K562 (cell line): ENCODE measurements at places on chromosomes 16 and 17. TPM values are rescaled to one million over a fixed set of nuclear protein-coding genes. Genes with fewer than 3 reads are reported as not detected.

Gene C16orf46
- 0.52 and 1.7 TPM in 2 replicates for polyA plus RNA-seq

Gene GSDMA
- polyA plus RNA-seq = 0.07 TPM in 1 of 2 replicates, not detected in the other

Gene CCL1
- polyA plus RNA-seq = not detected in 2 replicates

Gene ACSM5
- not detected in 2 replicates for polyA plus RNA-seq

Gene SRP68
- 62.8 and 63.5 TPM in 2 replicates for polyA plus RNA-seq

Gene ABI3
- polyA plus RNA-seq = not detected in 2 replicates

Gene BRICD5
- polyA plus RNA-seq = 5.1 and 15.1 TPM in 2 replicates

Gene EVI2B
- 2.5 and 3.9 TPM in 2 replicates for polyA plus RNA-seq

Gene MT1G
- 2.8 TPM in 1 of 2 replicates, not detected in the other for polyA plus RNA-seq

Gene TMUB2
- polyA plus RNA-seq = 27.3 and 29.8 TPM in 2 replicates

Gene KRTAP1-1
- not detected in 2 replicates for polyA plus RNA-seq

Gene CES3
- 1.3 and 3.1 TPM in 2 replicates for polyA plus RNA-seq

Gene PDIA2
- polyA plus RNA-seq = 0.18 and 0.23 TPM in 2 replicates

Gene CCL17
- not detected in 2 replicates for polyA plus RNA-seq

Gene CTF1
- polyA plus RNA-seq = 1.8 and 2.1 TPM in 2 replicates

Gene KRTAP4-5
- not detected in 2 replicates for polyA plus RNA-seq

Gene DNAH2
- polyA plus RNA-seq = not detected in 2 replicates

Gene LYRM1
- 26.3 and 27.3 TPM in 2 replicates for polyA plus RNA-seq

Gene RCVRN
- polyA plus RNA-seq = not detected in 2 replicates

Gene MAFG
- polyA plus RNA-seq = 44.8 and 46.7 TPM in 2 replicates

Gene CCDC144A
- 0.20 and 0.44 TPM in 2 replicates for polyA plus RNA-seq

Gene SHISA6
- not detected in 2 replicates for polyA plus RNA-seq

Gene KRTAP4-9
- polyA plus RNA-seq = not detected in 2 replicates

Gene SCIMP
- not detected in 2 replicates for polyA plus RNA-seq

Gene NACA2
- 0.24 TPM in 1 of 2 replicates, not detected in the other for polyA plus RNA-seq

Gene BAHCC1
- polyA plus RNA-seq = 17.2 and 23.3 TPM in 2 replicates

Gene ABCA10
- 0.36 TPM in 1 of 2 replicates, not detected in the other for polyA plus RNA-seq

Gene ABCA6
- polyA plus RNA-seq = 0.05 and 0.13 TPM in 2 replicates

Gene ABCA8
- polyA plus RNA-seq = 12.0 and 13.1 TPM in 2 replicates

Gene KCNH6
- not detected in 2 replicates for polyA plus RNA-seq

Gene SP6
- polyA plus RNA-seq = 4.6 and 4.7 TPM in 2 replicates

Gene ZNF500
- 7.0 and 12.1 TPM in 2 replicates for polyA plus RNA-seq

Gene SLFN11
- not detected in 2 replicates for polyA plus RNA-seq

Gene TBX4
- polyA plus RNA-seq = not detected in 2 replicates

Gene UNC45B
- not detected in 2 replicates for polyA plus RNA-seq

Gene ACSM2A
- polyA plus RNA-seq = not detected in 2 replicates

Gene MLST8
- polyA plus RNA-seq = 116 TPM in 2 replicates

Gene KRT24
- polyA plus RNA-seq = not detected in 2 replicates

Gene TMC5
- 1.6 and 2.2 TPM in 2 replicates for polyA plus RNA-seq

Gene SAMD14
- polyA plus RNA-seq = 0.11 TPM in 1 of 2 replicates, not detected in the other

Gene EVI2A
- 0.20 TPM in 1 of 2 replicates, not detected in the other for polyA plus RNA-seq

Gene OXLD1
- 114 and 117 TPM in 2 replicates for polyA plus RNA-seq

Gene PMFBP1
- polyA plus RNA-seq = 0.18 and 0.29 TPM in 2 replicates
